Thyroid gland (tissue), 4 donors: ENCODE measurements at places on chromosomes 4 and X. TPM values are rescaled to one million over a fixed set of nuclear protein-coding genes. Genes with fewer than 3 reads are reported as not detected.

The FAAH2 gene
- 7.4 TPM for total RNA-seq

The FUNDC2 gene
- total RNA-seq, result 50.7 TPM

The BCLAF3 gene
- 16.7 TPM for total RNA-seq

The TLR8 gene
- total RNA-seq, result 1.7 TPM

The REPS2 gene
- total RNA-seq, result 14.5 TPM

The RBMXL3 gene
- not detected for total RNA-seq

The CXorf49 gene
- not detected for total RNA-seq

The RAP1GDS1 gene
- 37.9 TPM for total RNA-seq

The SCARB2 gene
- total RNA-seq, result 271 TPM

- DNase-seq, result no peak
Observed at GRCh38 chrX:48721916-48722315, 25.4 kb downstream of the SUV39H1 start.

DNA sequence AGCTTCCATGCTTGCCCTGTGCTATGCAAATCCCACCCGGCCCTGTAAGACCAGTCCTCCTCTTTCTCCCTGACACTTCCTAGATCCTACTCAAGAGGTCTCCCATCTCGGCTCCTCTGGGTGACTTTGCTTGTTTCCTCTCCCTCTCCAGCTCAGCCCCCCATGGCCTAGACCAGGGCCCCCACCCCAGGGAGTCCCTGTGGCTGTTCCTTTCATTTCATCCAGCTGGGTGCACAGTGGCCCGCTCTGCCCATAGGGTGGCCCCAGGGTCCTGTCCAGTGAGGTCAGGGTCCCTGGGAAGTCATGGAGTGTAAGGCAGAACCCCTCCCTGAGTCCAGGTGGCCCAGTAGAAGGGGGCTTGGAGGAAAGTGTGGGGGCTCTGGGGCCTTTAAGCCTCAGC lies 52.3 kb upstream of the NKX1-1 start:
- no peak for DNase-seq

GRCh38 chr4:154467886-154468285 lies 23.7 kb downstream of the DCHS2 start:
- no peak for DNase-seq

- DNase-seq, result no peak
Observed at GRCh38 chr4:158656439-158656838, 15.2 kb downstream of the C4orf46 start.

DNA sequence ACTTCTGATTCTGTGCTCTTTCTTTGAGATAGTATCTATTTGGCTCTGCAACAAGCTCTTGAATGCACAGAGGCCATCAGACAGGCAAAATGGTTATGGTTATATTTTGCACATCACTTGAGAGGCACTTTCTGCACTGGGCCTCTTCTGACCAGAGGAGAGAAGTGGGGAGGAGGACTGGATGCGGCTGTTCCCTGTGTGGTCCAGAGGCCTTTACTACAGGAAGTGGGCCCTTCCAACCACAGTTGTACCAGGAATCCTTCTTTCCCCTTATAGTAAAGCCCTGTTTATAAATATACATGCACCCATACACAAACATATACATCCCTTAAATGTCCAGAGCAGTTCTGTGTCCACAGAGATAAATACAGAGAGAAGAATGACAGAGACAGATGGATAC lies 182.7 kb upstream of the HHIP start:
- no peak for DNase-seq

GRCh38 chr4:88341227-88342192 lies 37.1 kb upstream of the HERC6 start:
- peak; percentile 44 for DNase-seq

- DNase-seq, result no peak
Observed at GRCh38 chr4:95869961-95870500, 30.1 kb downstream of the PDHA2 start.

GRCh38 chrX:74231625-74232024 lies 72.4 kb upstream of the ZCCHC13 start:
- no peak for DNase-seq

GRCh38 chr4:52983563-52984303 lies 121.6 kb downstream of the RASL11B start:
- DNase-seq, result no peak

- DNase-seq, result no peak
Observed at GRCh38 chr4:92122911-92123310, 180.9 kb upstream of the GRID2 start.

GRCh38 chrX:12988797-12989196 lies 13.9 kb downstream of the TMSB4X start:
- DNase-seq, result peak; percentile 55

DNA sequence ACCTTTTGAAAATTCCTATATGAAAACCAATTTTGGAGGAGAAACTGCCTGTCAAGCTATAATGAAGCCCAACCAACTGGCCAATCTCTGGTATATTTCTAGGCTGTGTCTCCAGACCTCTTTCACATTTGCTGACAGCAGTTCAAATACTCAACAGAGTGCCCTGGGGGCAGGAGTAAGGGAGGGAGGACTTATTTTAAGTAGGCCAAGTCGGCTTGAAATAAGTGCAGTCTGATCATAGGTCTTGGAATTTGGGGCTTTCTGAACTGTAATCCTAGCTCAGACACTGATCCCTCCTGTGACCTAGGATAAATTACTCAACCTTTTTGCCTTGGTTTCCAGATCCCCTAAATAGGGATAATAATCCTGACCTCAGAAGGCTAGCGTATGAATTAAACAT lies 59.4 kb upstream of the SLC7A11 start:
- peak; percentile 3 for DNase-seq

DNA sequence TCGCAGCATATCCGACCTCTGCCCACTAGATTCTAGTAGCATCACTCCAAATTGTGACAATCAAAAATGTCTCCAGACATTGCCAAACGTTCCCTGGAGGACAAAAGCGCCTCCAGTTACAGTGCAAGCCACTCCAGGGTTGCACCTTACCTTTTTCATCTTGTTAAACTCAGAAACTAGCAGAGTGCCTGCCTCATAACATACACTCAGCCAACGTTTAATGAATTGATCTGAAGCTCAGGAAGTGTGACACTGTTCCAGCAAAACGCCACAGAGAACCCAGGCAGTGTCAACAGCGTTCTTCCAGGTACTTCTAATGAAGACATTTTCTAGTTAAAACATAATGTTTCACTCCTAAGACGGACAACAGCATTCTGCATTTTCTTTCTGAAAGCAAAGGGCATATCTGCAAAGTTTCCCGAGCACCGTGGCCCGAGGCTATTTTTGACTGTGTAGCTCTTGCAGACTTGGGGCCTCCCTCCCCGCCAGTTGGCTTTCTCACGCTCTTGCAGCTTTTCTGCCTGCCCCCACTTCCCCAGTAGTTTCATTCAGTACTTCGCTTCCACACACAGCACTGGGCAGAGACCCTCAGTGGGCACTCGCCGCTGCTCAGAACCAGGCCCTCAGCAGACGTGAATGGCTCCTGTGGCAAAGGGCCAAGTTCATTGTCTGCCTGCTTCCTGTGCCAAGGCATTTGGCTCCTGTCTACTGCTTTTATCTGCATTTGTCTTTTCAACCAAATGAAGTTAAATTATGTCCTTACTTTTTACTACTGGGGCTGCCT lies 133.4 kb upstream of the TTC29 start:
- DNase-seq, result peak; percentile 39

DNA sequence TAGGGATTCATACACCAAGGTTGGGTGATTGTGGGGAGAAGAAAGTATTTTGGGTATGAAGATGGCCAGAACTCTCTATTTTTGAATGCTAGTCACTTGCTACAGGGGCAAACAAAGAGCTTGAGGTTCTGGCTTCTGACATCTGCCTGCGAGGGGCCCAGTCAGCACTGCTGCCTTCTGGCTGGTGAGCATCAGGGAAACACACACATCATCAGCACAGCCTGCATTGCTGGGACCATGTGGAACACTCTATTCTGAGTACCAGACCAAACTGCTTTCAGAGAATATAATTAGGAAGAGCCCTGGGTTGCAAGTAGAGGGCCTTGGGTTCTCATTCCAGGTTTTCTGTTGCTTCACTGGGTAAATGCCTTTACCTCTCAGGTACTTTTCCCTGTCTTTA lies 14.1 kb downstream of the TRPC5 start:
- no peak for DNase-seq

DNA sequence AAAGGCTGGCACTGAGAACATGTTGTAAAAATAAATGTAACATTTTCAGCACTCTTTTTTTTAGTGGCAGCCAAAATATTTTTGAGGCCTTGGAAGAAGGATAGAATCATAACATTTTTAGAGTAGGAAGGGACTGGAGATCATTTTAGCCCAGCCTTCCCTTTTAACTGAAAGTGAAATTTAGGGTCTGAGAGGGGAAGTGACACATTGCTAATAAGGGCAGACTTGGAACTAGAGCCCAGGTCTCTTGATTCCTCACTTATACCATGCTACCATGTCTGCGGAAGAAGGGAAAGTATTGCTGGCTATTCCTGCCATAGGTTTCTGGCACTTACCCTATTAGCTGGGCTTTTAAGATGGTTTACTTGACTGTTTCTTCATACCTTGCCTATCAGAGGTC lies 4.8 kb downstream of the WDR44 start:
- no peak for DNase-seq
